ENCODE measurements at places on chromosomes 1 and 21. TPM values are rescaled to one million over a fixed set of nuclear protein-coding genes. Genes with fewer than 3 reads are reported as not detected.

GRCh38 chr1:195709821-195710220 is 898.4 kb downstream of the KCNT2 start:
- H3K4me3 ChIP-seq, result no peak overlapping the region
- H3K27me3 ChIP-seq, result peaks cover 2% of the 10 kb centered on the region
- DNase-seq, result no peak
- no peaks in the 10 kb centered on the region for H3K36me3 ChIP-seq

- H3K27ac ChIP-seq, result no peak overlapping the region
- peaks cover 3% of the 10 kb centered on the region for H3K4me1 ChIP-seq
- peaks cover 6% of the 10 kb centered on the region for H3K36me3 ChIP-seq
- DNase-seq, result no peak
Measured at GRCh38 chr1:15712168-15712567, 23.9 kb upstream of the SLC25A34 start.

DNA sequence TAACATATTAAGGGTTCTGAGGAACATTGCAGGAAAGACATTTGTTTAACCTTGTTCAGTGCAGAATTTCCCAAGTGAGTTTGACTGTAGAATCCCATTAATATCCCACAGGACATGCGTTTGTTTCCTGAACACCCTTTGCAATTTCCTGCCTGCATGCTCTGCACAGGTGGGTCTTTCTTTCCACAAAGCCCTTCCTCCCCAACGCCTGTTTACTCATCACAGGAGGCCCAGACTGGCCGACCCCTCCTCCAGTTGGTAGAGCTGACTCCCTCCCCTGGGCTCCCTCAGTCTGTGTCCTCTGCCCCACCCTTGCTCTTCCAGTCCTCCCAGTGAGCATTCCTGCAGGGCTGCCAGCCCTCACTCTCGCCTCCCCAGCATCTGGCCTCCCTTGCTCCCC is 47.5 kb upstream of the CTPS1 start:
- H3K36me3 ChIP-seq, result no peaks in the 10 kb centered on the region
- peaks cover 2% of the 10 kb centered on the region for H3K27me3 ChIP-seq
- H3K27ac ChIP-seq, result peak overlapping the region; percentile 50
- H3K4me3 ChIP-seq, result no peak overlapping the region

- H3K4me3 ChIP-seq, result no peak overlapping the region
- H3K36me3 ChIP-seq, result peaks cover 4% of the 10 kb centered on the region
- H3K4me1 ChIP-seq, result peaks cover 9% of the 10 kb centered on the region
- DNase-seq, result no peak
Measured at GRCh38 chr21:15034126-15034853, 30.5 kb downstream of the NRIP1 start.

DNA sequence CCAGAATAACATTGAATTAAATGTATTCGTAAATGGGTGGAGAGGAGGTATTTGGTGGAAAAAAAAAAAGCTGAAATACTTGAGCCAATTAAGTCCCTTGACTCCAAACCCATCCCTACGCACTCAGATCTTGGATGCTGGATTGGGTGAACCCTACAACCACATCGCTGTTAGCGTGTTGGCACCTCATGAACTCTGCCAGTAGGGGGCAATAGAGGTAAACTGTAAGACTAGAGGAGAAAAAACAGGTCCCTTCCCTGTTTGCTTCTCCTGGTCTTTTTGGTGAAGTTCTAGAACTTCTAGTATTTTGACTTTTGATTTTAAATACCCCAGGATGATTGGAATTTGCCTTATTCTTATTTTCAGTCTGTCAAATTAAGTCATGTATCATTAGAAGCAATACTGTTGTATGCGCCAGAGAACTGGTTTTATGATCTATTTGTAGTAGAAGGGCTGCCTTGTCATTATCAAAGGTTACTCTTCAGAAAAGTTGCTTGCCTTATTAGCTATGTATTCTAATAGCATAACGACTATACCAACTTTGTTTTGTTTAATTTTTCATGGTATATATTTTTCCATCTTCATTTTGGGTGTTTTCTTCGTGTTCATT is 1.9 kb upstream of the OR13G1 start:
- H3K27ac ChIP-seq, result no peak overlapping the region
- no peaks in the 10 kb centered on the region for H3K27me3 ChIP-seq
- no peak overlapping the region for H3K4me3 ChIP-seq

GRCh38 chr21:34935452-34935851 is 113.7 kb downstream of the RUNX1 start:
- H3K27ac ChIP-seq, result no peak overlapping the region
- H3K27me3 ChIP-seq, result no peaks in the 10 kb centered on the region

- no peak for DNase-seq
- H3K27me3 ChIP-seq, result peaks cover 7% of the 10 kb centered on the region
- H3K4me3 ChIP-seq, result no peak overlapping the region
- no peaks in the 10 kb centered on the region for H3K4me1 ChIP-seq
- no peak overlapping the region for H3K27ac ChIP-seq
Measured at GRCh38 chr1:205962821-205963221, 19.6 kb upstream of the SLC26A9 start.

C1orf210 gene
- not detected for total RNA-seq

GRCh38 chr21:43879348-43880110 is 14.5 kb downstream of the AGPAT3 start:
- no peak for DNase-seq
- peaks cover 4% of the 10 kb centered on the region for H3K36me3 ChIP-seq
- H3K27me3 ChIP-seq, result peaks cover 2% of the 10 kb centered on the region
- no peak overlapping the region for H3K27ac ChIP-seq
- peaks cover under 1% of the 10 kb centered on the region for H3K4me1 ChIP-seq

DNA sequence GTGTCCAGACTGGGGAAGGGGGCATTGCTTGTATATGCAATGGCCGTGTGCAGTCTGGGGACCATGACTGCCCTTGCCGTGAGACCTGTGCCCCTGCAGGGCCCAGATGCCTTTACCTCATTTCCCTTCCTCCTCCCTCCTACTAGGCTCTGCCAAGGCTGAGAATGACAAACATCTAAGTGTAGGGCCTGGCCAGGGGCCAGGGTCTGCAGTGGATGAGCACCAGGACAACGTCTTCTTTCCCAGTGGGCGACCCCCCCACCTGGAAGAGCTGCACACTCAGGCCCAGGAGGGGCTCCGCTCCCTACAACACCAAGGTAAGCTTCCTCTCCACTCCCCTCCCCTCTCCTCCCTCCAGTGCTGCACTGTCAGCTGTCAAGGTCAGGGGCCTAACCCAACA is 49.5 kb downstream of the YARS1 start:
- no peak overlapping the region for H3K4me3 ChIP-seq
- H3K27me3 ChIP-seq, result peaks cover 4% of the 10 kb centered on the region
- H3K36me3 ChIP-seq, result peaks cover 18% of the 10 kb centered on the region
- H3K4me1 ChIP-seq, result peaks cover 20% of the 10 kb centered on the region
- no peak overlapping the region for H3K27ac ChIP-seq
- no peak for DNase-seq

GRCh38 chr1:41431490-41432350 is 52.8 kb downstream of the EDN2 start:
- peaks cover 8% of the 10 kb centered on the region for H3K4me1 ChIP-seq
- DNase-seq, result no peak
- peaks cover 10% of the 10 kb centered on the region for H3K27me3 ChIP-seq
- H3K36me3 ChIP-seq, result no peaks in the 10 kb centered on the region
- no peak overlapping the region for H3K27ac ChIP-seq
- no peak overlapping the region for H3K4me3 ChIP-seq

DNA sequence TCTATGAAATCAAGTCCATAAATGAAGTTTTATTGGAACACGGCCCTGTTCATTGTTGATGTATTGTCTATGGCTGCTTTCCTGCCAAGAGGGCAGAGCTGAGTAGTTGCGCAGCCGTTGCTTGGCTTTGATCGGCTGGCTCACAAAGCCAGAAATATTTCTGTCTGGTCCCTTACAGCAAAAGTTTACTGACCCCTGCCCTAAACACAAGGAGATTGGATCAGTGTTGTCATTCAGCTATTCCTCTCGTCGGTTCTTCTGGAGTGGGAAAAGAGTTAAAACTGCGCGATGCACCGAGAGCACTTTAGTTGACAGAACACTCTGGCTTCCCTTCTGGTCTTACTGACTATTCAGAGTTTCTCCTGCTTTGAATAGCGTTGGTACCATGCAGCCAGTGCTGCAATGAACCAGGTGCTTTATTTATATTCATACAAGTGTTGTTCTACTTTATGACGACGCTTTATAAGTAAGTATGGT is 868 bp downstream of the ZBTB40 start:
- peak overlapping the region; percentile 97 for H3K27ac ChIP-seq
- no peak for DNase-seq
- no peaks in the 10 kb centered on the region for H3K36me3 ChIP-seq
- peaks cover 3% of the 10 kb centered on the region for H3K27me3 ChIP-seq
- H3K4me1 ChIP-seq, result peaks cover 21% of the 10 kb centered on the region

DNA sequence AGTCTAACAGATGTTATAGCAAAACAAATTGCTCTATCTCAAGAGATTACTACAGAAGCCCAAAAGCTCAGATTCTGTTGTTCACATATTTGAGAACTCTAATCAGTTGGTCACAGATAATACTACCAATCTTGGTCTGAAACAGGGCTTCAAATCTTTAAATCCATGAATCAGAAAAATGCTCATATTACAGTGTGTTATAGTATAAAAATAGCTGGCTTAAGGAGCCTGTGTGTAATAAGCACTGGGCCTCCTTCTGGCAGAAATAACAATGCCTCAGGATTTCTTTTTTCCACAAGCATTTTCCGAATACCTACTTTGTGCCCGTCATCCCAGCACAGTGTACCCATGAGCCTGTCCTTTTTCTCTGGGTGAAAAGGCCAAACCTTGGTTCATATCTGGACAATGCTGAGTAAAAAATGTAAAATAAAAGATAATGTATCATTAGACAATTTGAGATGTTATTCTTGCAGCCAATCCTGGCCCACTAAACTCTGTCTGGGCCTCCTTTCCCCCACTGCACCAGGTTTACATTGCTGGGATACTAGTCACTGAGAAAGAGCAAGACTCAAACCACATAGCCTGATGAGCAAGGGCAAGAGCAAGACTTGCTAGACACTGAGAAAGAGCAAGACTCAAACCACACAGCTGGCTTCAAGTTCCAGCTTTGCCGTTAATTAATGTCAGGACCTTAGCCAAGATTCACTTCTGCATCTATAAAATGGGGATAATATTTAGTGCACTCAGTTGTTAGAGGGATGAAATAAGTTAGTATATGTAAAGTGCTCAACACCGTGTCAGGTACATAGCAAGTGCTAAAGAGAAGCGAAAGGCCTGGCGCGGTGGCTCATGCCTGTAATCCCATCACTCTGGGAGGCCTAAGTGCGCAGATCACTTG is 17.0 kb upstream of the ADAR start:
- no peak overlapping the region for H3K4me3 ChIP-seq
- no peak for DNase-seq
- H3K36me3 ChIP-seq, result peaks cover 3% of the 10 kb centered on the region
- peaks cover 2% of the 10 kb centered on the region for H3K27me3 ChIP-seq
- H3K4me1 ChIP-seq, result peaks cover 19% of the 10 kb centered on the region

TAS1R1 gene
- not detected for total RNA-seq

RHEX gene
- total RNA-seq, result not detected

DNA sequence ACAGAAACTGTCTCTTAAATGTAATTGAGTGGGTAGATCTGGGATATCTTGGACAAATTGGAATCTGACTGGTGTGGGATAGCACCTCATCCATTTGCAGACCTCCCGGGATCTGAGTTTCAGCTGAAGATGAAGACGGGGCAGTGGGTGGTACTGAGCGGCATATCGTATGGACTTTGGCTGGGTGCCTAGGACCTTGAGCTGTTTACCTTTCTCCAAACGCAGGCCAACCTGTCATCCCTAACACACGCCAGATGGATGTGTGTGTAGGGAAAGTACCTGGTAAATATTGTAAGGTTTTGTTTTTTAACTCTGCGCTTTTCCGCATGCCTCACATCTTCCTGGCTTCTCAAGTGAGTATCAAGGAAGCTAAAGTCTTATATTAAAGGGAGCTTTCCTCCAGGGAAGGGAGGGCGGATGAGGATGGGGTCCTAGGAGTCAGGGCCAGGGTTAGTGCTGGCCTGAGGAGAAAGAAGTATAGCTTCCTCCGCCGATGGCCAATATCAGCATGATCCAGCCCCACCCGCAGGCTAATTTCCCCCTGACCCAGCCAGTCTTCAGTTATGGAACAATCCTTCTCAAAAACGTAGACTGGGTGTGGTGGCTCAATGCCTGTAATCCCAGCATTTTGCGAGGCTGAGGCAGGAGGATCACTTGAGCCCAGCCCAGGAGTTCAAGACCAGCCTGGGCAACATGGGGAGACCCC is 26.2 kb downstream of the ATP8B2 start:
- H3K4me3 ChIP-seq, result no peak overlapping the region
- peaks cover 20% of the 10 kb centered on the region for H3K36me3 ChIP-seq
- DNase-seq, result no peak

BEST4 gene
- 0.18 TPM for total RNA-seq

CA14 gene
- 6.3 TPM for total RNA-seq

LHX8 gene
- total RNA-seq, result not detected

SPRR1A gene
- not detected for total RNA-seq

MROH9 gene
- total RNA-seq, result not detected

DNA sequence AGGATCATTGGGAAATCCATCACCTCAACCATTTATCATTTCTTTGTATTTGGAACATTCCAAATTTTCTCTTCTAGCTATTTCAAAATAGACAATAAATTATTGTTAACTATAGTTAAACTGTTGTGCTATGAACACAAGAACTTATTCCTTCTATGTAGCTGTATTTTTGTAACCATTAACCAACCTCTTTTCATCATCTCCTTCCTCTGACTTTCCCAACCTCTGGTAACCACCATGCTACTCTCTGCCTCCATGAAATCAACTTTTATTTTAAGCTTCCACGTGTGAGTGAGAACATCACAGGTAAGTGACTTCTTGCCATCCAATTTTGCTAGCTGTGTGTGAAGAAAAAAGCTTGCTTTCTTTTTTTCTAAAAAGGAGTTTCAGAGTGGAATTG is 418 bp downstream of the IFI44L start:
- H3K27me3 ChIP-seq, result no peaks in the 10 kb centered on the region
- H3K36me3 ChIP-seq, result no peaks in the 10 kb centered on the region
- no peak overlapping the region for H3K27ac ChIP-seq
- no peak for DNase-seq
- no peaks in the 10 kb centered on the region for H3K4me1 ChIP-seq
- no peak overlapping the region for H3K4me3 ChIP-seq

DNA sequence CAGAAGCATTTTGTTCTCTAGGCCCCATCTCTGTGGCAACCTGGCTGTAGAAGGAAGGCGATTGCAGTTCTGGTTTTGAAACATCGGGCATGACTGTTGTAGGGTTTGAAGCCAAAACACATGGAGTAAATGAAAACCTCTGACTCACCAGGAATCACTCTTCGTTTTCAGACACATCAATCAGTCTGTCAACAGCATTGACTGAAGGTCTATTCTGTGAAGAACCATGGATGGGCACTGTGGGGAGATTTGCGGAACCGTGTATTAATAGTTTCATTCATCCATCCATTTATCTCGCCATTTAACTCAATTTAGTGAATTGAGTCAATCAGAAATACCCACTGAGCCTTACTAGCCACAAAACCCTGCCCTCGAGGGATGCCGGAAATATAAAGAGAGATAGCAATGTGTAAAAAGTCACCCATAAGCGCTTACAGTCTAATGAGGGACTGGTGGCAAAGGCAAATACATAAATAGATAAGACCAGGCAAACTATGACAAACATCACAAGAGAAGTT is 364.6 kb upstream of the PROX1 start:
- H3K4me1 ChIP-seq, result no peaks in the 10 kb centered on the region
- no peaks in the 10 kb centered on the region for H3K36me3 ChIP-seq
- no peak overlapping the region for H3K4me3 ChIP-seq
- DNase-seq, result no peak

KCNE2 gene
- not detected for total RNA-seq

GRCh38 chr1:7846656-7847055 is 6.2 kb downstream of the UTS2 start:
- H3K4me1 ChIP-seq, result no peaks in the 10 kb centered on the region
- H3K27me3 ChIP-seq, result peaks cover 3% of the 10 kb centered on the region
- H3K36me3 ChIP-seq, result no peaks in the 10 kb centered on the region
- H3K27ac ChIP-seq, result no peak overlapping the region
- H3K4me3 ChIP-seq, result no peak overlapping the region
- no peak for DNase-seq

All from endothelial cell (in vitro differentiated cells).